Muscle of leg (tissue), 16 donors: ENCODE measurements at places on chromosomes 1 and 21. TPM values are rescaled to one million over a fixed set of nuclear protein-coding genes. Genes with fewer than 3 reads are reported as not detected.

GRCh38 chr1:1402072-1402900 lies 3.2 kb upstream of the CCNL2 start:
- no peak for DNase-seq

DNA sequence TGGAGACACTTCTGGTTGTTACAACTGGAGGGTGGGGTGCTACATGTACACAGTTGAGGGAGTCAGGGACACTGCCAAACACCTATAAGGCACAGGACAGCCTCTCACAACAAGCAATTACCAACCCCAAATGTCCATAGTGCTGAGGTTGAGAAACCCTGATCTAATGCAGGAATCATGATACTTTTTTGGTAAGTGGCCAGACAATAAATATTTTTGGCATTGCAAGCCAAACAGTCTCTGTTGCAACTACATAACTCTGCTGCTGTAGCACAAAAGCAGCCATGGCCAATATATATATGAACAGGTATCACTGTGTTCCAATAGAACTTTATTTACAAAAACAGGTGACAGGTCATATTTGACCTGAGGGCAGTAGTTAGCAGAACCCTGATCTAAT lies 177.5 kb downstream of the ASTN1 start:
- DNase-seq, result peak; percentile 85

The RXRG gene
- 53.0 TPM for total RNA-seq

The RHBDL2 gene
- total RNA-seq, result 0.35 TPM

The A3GALT2 gene
- total RNA-seq, result not detected

DNA sequence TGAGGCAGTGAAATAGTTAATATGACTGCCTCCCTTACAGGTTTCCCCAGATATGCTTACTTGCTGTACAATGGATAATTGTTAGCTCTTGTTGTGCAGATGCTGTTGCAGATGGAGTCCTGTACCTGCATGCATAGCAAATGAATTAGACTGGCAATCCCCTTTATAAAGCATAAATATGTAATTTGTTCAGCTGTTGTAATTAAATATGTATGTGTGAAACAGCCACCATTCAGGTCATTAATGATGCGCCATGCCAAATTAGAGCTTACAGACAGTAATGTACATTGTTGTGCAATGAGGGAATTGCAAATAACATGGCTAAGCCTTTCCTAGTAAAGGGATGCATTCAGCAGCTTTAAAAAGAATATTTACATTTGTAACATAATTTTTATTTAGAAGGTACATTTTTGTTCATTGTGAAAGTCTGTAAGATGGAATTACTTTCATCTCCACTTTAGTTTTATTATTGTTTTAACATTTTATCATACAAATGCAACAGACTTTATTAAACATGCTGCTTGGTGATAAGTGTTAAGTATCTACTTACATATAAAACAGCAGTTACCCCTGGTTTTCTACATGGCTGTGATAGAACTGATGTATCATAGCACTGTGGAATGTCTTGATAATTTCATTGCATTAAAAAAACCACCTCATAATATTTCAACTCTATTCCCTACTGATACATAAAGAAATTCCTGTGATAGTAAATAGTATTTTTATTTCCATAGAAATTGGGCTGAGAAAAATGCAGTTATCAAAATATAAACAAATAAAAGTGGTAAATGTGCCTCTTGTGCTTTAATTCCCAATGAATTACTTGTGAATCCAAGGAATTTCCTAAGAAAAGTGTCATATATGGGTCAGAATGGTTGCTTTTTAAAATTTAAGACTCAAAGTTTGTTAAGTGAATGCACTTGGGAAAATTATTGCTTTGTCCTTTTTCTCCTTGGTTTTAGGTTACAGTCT lies 99.0 kb downstream of the NFIA start:
- peak; percentile 61 for DNase-seq

DNA sequence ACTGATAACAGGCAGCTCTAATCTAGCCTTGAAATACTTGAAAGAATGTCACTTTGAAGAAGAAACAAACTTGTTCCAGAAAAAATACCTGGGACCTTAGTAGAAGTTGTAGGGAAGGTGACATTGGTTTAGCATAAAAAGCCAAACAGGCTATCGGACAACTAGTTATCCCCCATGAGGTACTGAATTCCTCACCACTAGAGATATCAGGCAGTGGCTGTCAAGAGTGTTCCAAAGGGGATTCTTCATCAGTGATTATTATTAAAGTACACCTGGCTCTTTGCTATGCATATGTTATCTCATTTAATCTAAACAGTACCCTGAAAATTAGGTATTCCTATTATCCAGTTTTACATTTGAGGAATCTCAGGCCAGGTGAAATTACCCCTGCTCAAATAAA lies 13.1 kb upstream of the HMGN2 start:
- DNase-seq, result no peak
